ENCODE measurements at places on chromosomes 1 and 21.

GRCh38 chr21:26732432-26733221 lies 112.6 kb downstream of the ADAMTS1 start:
- DNase-seq: peak; percentile 39

DNA sequence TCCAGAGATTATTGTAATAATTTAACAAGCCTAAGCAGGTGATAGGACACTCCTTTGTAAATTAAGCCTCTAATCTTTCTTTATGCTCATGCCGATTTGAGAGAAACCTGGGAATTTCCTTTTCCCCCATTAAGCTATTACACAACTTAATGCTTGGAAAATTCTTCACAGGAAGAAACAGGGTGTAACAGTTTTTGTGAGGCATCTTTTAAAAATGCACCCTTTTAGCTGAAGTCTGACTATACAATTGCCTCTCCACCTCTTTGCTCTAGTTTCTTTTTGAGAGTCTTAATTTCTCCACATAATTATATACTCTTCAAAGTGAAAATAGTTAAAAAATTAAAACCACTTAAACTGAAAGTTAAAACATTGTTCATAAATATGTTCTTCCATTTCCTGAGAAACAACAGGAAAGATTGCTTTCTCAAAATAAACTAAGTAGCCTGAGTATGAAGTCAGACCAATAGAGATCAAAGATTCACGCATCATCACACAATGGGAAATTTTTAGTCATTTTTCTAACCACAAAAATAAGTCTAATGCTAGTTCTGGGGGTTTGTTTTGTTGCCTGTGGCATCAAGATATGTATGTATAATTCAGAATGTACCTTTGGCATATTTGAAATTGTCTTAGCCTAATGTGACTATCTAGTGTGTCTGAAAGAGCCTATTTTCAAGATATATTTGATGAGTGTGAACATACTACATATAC lies 34.7 kb downstream of the LRRC8D start:
- no peak for DNase-seq

GRCh38 chr1:197663162-197663953 lies 111.9 kb downstream of the DENND1B start:
- no peak for DNase-seq

GRCh38 chr1:10806966-10807365 lies 10.5 kb upstream of the CASZ1 start:
- no peak for DNase-seq

DNA sequence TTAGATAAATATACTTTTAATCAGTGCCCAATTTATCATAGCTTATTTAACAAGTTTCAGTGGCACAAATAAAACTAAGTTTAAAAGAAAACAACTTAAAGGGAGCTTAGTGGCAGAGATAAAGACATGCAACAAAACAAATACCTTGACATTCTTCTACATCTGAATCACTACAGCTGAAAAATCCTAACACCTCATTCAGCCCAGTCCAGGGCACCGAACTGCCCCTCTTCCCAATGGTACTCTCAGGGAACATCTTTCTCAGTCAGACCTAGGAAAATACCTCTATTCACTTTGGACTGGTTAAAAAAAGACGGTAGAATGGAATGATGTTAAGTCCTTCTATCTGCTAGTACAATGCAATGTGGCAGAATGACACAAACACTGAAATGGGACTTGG lies 8.3 kb downstream of the OTUD7B start:
- DNase-seq: no peak

GRCh38 chr1:177023726-177024125 lies 140.8 kb downstream of the ASTN1 start:
- no peak for DNase-seq

- no peak for DNase-seq
Measured at GRCh38 chr1:169877800-169878491, 15.8 kb downstream of the SCYL3 start.

DNA sequence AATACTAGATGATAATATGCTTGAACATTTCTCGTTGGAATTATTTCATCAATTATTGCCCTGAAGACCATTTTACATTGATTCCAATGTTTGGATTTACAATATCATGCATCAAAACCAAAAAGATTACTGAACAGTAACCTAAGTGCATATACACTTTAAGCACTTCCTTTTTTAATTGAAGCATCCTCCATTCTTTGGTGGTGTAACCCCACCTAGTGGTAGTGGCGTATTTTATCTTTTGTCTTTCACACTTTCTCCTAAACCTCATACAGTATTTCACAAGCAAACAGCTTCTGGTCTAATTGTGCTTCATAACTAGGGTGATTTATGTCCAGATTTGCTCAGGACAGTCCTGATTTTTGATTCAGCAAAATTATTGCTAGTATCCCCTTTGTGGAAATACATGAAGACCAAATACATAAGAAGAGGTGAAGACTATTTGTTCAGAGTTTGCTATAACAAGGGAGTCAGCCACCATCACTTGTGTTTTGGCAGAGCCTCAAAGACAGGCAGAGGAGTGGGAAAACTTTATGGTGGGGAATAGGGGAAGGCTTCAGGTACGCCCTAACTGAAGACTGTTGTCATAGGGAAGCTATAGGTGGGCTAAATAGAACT lies 3.4 kb upstream of the NVL start:
- peak; percentile 53 for DNase-seq

GRCh38 chr1:157400766-157401165 lies 151.5 kb downstream of the FCRL5 start:
- no peak for DNase-seq

DNA sequence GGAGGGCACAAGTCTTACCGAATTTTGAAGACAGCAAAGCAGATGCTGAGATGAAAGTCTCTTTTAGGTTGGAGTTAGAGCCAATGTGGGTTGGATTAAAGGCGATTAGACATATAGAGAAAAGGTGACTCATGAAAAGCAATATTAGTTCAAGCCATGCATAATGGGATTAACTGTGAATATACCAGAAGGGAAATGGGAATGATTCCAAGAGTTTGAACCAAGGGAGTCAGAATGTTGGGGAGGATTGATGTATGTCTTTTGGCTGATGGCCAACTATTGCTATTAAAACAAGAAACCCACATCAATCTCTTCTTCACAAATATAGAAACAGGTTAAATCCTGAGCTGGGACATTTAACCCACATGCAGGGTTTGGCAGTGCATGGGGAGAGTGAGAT lies 1.2 kb downstream of the HMGCS2 start:
- DNase-seq: no peak

DNA sequence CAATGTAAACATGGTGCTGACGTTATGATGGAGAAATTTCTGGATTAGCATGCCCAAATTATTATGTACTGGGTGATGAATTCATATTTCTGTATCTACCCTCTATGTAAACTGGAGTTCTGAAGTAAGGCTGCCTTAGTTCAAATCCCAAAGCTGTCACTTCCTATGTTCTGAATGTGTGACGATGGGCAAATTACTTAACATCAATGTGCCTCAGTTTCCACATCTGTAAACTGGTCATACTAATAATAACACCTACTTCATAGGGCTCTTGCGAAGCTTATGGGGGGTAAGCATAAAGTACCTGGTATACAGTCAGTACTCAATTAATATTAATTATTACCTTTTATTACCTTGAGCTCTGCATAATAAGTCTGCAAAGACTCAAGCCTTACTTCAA lies 45.6 kb downstream of the SLC30A10 start:
- no peak for DNase-seq

DNA sequence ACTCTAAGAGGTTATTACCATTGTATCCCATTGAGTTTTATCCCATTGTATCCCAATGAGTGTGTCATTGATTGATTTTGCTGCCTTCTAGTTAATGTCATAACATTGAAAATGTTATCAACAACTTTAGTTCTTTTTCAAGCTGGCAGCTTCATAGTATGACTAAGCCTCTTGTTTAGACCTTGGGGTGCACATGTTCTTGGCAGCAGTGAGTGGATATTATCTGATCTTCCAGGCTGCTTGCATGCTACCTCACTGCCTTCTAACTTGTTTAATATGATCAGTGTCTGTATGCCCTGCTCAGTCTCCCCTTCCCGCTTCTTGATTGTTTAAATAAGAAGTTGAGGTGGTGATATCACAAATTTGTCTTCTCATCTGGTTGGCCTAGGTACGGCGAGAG lies 24.6 kb downstream of the NTPCR start:
- DNase-seq: no peak

GRCh38 chr1:17139637-17140036 lies 20.4 kb upstream of the PADI2 start:
- no peak for DNase-seq

DNA sequence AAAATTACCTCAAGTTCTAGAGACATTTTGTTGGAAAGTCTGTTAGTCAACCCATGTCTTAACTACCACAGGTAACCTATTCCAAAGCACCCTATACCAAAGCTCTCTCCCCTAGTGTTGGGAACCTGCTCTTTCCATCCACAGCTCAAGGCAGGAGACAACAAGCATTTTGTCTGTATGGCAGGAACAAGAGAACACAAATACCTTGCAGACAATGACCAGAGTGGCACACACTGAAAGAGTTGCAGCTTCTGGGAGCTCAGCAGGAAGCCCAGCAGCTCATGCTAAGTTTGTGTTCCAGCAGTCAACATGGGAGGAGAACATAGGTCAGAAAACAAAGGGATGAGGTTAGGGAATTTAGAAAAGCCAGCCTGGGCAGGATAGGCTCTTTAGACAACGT lies 300.8 kb downstream of the HHIPL2 start:
- no peak for DNase-seq

DNA sequence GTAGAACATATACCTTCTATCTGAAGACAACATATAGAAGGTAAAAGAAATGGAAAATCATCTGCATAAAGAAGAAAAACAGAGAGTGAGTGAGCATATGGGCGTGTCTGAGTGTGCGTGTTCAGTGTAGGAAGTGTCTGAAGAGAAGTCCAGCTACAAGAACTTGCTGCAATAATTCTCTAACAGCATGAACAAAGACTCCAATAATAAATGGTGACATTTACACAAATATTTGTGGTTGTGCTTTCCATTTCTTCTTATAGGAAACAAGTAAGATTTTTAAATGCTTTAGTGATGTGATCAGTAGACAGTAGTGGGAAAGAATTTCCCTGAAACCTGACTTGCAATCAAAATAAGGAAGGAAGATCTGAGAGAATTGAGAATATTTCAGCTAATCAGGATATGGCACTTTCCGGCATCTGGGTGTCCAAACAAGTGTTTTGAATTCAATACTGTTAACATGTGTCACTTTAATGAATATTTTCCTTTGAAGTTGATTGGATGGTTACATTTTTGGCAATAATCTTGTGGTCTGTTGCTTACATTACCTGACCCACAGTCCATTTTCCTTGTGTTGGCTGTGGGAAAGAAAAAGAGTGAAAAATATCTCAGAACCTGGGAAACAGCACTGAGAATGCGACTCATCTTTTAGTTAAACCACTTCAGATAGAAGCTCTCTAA lies 154.0 kb downstream of the TGFB2 start:
- no peak for DNase-seq

DNA sequence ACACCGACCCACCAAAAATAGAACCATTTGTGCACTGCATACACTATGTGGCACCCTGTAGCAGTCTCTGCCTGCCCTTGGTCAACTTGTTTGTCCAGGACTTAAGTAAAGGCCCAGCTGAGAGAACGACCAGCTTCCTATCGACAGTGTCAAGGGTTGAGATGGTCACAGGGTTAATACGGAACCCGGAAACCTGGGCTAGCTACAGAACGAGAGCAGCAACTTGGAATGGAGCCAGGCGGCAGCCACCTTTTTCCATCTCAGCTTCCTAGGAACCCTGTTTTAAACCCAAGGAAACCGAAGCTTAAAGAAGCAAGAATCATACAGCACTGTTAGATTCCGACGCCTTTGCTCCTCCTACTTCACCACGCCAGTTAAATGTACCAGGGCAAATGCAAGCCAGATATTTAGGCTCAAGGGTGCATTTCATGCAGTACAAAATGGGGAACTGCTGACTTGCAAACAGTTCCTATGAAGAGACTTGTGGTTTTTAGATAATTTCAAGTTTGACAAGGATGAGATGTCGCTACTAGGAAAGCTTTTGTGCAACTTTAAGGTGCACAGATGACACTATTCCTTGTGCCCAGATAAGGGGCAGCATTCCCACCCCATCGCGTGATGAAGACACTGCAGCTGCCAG lies 35.5 kb downstream of the SLC66A1 start:
- no peak for DNase-seq

DNA sequence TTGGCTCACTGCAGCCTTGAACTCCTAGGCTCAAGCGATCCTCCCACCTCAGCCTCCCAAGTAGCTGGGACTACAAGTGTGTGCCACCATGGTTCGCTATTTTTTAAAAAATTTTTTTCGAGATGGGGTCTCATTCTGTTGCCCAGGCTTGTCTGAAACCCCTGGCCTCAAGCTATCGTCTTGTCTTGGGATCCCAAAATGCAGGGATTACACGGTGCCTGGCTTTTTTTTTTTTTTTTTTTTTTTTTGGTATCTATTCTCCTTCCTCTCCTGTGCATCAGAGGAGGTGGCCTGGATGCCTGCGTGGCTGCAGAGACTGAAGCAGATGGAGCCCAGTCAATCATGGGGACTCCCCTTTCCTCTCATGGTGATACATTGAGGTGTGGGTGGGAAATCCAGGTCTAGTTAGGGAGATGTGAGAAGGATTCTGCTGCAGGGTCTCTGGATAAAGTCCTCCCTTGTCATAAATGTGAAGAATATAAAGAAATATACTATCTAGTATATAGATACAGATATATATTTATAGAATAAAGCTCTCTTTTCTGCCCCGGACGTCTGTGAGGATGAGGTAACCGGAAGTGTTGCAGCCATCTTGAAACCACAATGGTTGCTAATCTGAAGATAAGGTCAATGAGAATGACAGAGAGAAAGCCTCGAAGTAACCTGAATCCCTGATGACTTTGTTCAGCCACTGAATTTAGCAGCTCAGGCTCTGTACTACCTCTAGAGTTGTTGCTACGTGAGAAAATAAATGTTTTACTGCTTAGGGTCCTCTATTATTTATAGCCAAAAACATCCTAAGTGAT lies 19.5 kb upstream of the RGSL1 start:
- no peak for DNase-seq

DNA sequence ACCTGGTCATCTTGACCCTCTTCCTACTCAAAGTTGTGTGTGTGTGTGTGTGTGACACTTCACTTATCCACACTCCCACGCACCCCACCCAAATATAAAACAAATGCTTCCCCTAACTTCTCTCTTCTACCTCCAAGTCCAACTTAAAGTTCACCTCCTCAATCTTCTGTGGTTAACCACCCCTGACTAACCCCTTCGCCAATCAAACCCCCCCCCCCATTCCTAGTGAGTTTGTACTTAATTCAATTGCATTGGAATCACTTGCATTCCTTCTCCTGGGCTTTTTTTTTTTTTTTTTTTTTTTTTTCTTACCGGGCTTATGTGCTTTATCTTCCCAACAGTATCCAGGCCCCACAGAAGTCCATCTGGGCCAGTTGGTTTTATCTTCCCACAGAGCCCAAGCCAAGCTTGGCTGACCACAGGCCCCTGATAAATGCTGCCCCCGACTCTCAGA lies 78.4 kb downstream of the CD58 start:
- no peak for DNase-seq
